Small intestine (tissue), 16 donors: ENCODE measurements at places on chromosomes 3 and 15. TPM values are rescaled to one million over a fixed set of nuclear protein-coding genes. Genes with fewer than 3 reads are reported as not detected.

The AADACL2 gene
- not detected for polyA plus RNA-seq

The FBXW12 gene
- not detected for polyA plus RNA-seq

The EIF4G1 gene
- 120 TPM for polyA plus RNA-seq

The BAHD1 gene
- polyA plus RNA-seq: 10.7 TPM

The FGF7 gene
- polyA plus RNA-seq: 4.9 TPM

The BSN gene
- 0.69 TPM for polyA plus RNA-seq

The TXNRD3 gene
- 3.2 TPM for polyA plus RNA-seq

The PTH1R gene
- polyA plus RNA-seq: 1.6 TPM

The HTR3E gene
- 0.06 TPM for polyA plus RNA-seq

The LTF gene
- polyA plus RNA-seq: 0.81 TPM

The UROC1 gene
- polyA plus RNA-seq: not detected

The CLSTN2 gene
- 0.84 TPM for polyA plus RNA-seq

The FANCD2OS gene
- not detected for polyA plus RNA-seq

The LRRC31 gene
- 9.5 TPM for polyA plus RNA-seq

The C3orf52 gene
- polyA plus RNA-seq: 20.1 TPM

The SLC38A3 gene
- 2.1 TPM for polyA plus RNA-seq

The ITIH3 gene
- 1.8 TPM for polyA plus RNA-seq

The GALNT15 gene
- polyA plus RNA-seq: 0.67 TPM

The GP5 gene
- polyA plus RNA-seq: not detected

The HLTF gene
- 1.4 TPM for polyA plus RNA-seq

The RETNLB gene
- polyA plus RNA-seq: not detected

The CSPG5 gene
- polyA plus RNA-seq: not detected

The PRTG gene
- polyA plus RNA-seq: not detected

The HRH1 gene
- polyA plus RNA-seq: 1.3 TPM

The RASGRP1 gene
- 0.45 TPM for polyA plus RNA-seq

The FBXO40 gene
- polyA plus RNA-seq: not detected

The TLR9 gene
- 0.12 TPM for polyA plus RNA-seq

The DLEC1 gene
- 0.89 TPM for polyA plus RNA-seq

The SEMA6D gene
- 19.4 TPM for polyA plus RNA-seq

The GOLGA8N gene
- polyA plus RNA-seq: 1.6 TPM

The GPR87 gene
- not detected for polyA plus RNA-seq

The CYP8B1 gene
- 0.01 TPM for polyA plus RNA-seq
